ENCODE measurements at places on chromosomes 1 and 21.

- DNase-seq: peak; percentile 52
Observed at GRCh38 chr1:48530727-48531351, 58.8 kb upstream of the SPATA6 start.

GRCh38 chr1:171748651-171749050 lies 6.8 kb upstream of the VAMP4 start:
- DNase-seq: no peak

- DNase-seq: no peak
Observed at GRCh38 chr1:165960136-165960535, 132.7 kb downstream of the UCK2 start.

- no peak for DNase-seq
Observed at GRCh38 chr1:65904681-65905083, 112.0 kb downstream of the PDE4B start.

DNA sequence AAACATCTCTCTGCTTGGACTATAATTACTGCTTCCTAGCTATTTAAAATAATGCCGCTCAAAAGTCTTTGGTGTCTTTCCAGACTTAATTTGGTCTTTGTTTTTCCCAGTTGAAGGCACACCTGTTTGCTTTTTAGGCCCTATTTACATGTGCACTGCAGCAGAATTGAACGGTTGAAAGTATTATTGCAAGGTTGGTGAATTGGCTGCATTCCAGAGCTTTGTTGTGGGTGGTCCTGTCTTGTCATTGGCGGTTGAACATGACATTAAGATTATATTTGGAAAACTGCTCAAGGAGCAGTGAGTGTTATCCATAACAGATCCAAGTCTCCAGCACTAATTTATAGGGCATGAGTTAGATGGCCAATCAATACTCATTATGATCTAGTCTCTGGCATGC lies 656.3 kb downstream of the PTPRC start:
- DNase-seq: no peak

DNA sequence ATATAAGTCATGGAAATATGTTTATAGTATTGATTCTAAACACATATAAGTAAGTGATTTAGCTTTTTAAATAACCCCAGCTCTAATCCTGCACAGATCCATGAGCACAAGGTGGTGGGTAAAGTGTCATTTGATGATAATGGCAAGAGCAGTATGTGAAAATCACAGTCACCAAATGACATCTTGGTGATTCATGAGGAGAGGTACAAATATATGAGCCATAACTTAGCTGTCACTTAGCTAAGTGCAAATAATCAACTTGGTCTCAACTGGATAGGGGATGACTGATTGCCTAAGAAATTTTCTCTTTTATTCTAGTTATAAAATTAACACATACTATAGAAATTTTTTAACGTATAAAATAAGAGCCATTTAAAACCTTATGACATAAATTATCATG lies 198.1 kb downstream of the ZZZ3 start:
- no peak for DNase-seq

All from mesothelial cell of epicardium (in vitro differentiated cells).